H9 (cell line): ENCODE measurements at places on chromosomes 4 and X.
A peak's percentile ranks its signal among the peaks of the same experiment; 100 is the strongest.

- DNase-seq = no peak
- H3K27ac ChIP-seq = no peak overlapping the region
- no peaks in the 10 kb centered on the region for H3K27me3 ChIP-seq
- H3K4me3 ChIP-seq = no peak overlapping the region
Measured at GRCh38 chr4:182569561-182569960, 326.4 kb downstream of the TENM3 start.

DNA sequence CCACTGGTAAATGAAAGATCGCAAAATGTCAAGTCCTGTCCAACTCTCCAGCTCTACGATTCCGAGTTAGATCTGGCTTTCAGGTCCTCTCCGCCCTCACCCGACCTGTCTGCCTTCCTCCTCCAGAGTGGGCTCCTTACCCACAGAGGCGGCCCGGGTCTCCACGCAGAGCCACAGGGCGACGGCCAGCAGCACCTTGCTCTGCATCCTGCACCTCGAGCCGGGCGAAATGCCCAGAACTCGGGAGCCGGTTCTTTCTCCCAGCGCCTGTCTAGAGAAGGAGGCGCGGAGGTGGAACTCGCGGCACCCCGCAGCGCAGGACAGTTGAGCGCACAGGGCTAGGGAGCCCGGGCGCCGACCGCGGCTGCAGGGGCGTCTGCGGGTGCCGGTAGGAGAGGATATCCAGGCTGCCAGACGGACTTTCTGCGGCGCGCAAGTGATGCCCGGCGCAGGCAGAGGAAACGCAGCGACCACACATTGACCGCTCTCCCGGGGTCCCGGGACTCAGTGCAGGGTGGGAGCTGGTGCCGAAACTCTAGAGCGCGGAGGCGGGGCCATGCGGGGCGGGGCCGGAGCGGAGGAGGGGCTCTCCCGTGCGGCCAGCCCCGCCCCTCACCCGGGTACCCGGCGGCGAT, at the start of gene KDR:
Gene KDR, minus strand, starts transcription at position 509 of the 635 bp plus-strand sequence. Its CDS starts 302 bp downstream, at position 207.
- no peaks in the 10 kb centered on the region for H3K27me3 ChIP-seq
- no peaks in the 10 kb centered on the region; the same call in 1 of the 2 replicates for H3K4me1 ChIP-seq
- peak; percentile 85 for DNase-seq
- no peak within 1 kb of the TSS for H3K27ac ChIP-seq
- peak within 1 kb of the TSS; percentile 90 for H3K4me3 ChIP-seq

DNA sequence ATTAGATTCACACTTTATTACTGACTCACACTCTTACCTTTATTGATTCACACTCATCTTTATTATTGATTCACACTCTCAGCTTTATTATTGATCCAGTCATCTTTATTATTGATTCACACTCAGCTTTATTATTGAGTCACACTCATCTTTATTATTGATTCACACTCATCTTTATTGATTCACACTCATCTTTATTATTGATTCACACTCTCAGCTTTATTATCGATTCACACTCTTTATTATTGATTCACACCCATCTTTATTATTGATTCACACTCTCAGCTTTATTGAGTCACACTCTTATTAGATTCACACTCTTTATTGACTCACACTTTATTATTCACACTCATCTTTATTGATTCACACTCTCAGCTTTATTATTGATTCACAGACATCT, 31.3 kb downstream of the HTRA3 start:
- no peak overlapping the region for H3K4me3 ChIP-seq
- DNase-seq = no peak
- no peaks in the 10 kb centered on the region for H3K36me3 ChIP-seq
- H3K4me1 ChIP-seq = no peaks in the 10 kb centered on the region
- no peak overlapping the region for H3K27ac ChIP-seq
- no peaks in the 10 kb centered on the region for H3K27me3 ChIP-seq

GRCh38 chrX:68694435-68695205, 47.2 kb downstream of the STARD8 start:
- no peaks in the 10 kb centered on the region; the same call in 1 of the 2 replicates for H3K27me3 ChIP-seq
- DNase-seq = no peak
- H3K4me1 ChIP-seq = peaks cover 2% of the 10 kb centered on the region; the same call in 1 of the 2 replicates
- peaks cover 2% of the 10 kb centered on the region for H3K36me3 ChIP-seq

GRCh38 chr4:150253965-150254630, 175.9 kb downstream of the DCLK2 start:
- H3K4me3 ChIP-seq = no peak overlapping the region
- no peak for DNase-seq
- no peak overlapping the region for H3K27ac ChIP-seq

DNA sequence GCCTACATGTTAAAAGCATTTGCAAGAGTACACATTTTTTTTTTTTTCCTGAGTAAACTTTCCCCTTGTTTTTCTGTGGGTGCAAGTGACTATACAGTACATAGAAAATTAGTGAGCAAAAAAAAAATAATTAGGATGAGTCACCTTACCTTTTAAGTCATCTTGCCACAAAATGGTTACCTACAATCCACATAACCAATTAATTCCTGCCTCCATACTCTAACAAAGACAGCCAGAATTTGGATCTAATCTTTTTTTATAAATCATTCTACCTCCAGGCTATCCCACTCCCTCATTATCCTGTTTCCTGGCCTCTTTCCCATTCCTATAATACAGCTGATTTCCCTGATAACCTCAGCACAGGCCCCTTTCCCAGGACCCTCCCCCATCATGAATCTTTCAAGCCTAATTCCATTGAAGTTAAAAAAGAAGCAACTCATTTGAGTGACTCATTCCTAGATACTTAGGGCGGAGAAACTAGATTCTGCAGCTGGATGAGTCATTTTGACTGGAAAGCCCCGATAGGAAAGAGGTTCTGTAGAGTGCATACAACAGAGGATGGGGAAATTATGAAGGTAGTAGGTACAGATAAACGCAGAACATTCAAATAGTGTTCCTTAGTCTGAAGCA, 128.2 kb downstream of the C4orf51 start:
- H3K27me3 ChIP-seq = no peaks in the 10 kb centered on the region; the same call in 1 of the 2 replicates
- H3K4me1 ChIP-seq = no peaks in the 10 kb centered on the region; the same call in 1 of the 2 replicates
- peak; percentile 50 for DNase-seq
- H3K36me3 ChIP-seq = peaks cover 58% of the 10 kb centered on the region
- no peak overlapping the region for H3K4me3 ChIP-seq

DNA sequence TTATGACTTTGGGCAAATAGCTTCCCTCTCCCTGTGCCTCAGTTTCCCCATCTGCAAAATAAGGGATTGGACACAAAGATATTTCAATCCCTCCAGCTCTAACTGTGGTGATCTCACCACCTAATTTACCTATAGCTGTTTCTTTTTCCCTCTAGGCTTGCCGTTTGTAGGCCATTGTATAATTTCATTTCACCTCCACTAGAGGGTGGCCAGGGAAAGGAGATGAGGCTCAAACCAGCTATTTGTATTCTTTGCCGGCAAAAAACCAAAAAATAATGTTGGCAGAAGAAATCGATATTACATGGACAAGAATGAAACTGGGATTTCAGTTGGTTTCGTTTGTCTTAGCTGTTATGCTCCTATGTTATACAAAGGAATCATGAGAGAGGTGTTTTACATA, 36.1 kb upstream of the DOCK11 start:
- DNase-seq = no peak
- H3K27me3 ChIP-seq = no peaks in the 10 kb centered on the region
- H3K4me3 ChIP-seq = no peak overlapping the region
- H3K4me1 ChIP-seq = no peaks in the 10 kb centered on the region
- H3K36me3 ChIP-seq = no peaks in the 10 kb centered on the region

- H3K36me3 ChIP-seq = no peaks in the 10 kb centered on the region; the same call in 2 of the 3 replicates
- peaks cover 4% of the 10 kb centered on the region for H3K4me1 ChIP-seq
- no peaks in the 10 kb centered on the region for H3K27me3 ChIP-seq
- no peak overlapping the region for H3K4me3 ChIP-seq
Measured at GRCh38 chr4:88613417-88613875, 21.2 kb downstream of the HERC3 start.

GRCh38 chr4:131063878-131064277, 1967.9 kb downstream of the C4orf33 start:
- H3K4me1 ChIP-seq = no peaks in the 10 kb centered on the region
- no peak overlapping the region for H3K27ac ChIP-seq
- DNase-seq = no peak
- no peak overlapping the region for H3K4me3 ChIP-seq
- peaks cover 33% of the 10 kb centered on the region for H3K36me3 ChIP-seq

DNA sequence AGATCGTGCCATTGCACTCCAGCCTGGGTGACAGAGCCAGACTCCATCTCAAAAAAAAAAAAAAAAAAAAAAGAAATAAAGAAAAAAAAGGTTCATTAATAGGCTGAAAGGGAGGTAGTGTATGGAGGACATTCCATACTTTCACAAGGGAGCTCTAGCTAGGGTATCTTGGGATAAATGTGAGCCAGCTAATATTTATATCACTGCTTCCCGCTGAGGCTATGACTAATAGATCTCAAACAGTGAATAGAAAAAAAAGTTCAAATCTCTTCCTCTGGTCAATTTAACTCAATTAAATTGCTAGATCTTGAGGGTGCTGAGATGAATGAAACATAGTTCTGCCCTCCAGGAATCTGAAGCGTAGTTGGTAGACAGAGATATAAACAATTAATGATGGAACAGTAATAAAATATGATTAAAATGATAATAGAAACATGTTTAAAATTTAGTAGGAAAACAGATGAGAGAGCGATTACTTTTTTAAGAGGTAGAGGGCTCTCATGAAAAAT, 55.7 kb upstream of the SHISA3 start:
- H3K4me1 ChIP-seq = peaks cover 6% of the 10 kb centered on the region; the same call in 1 of the 2 replicates
- H3K4me3 ChIP-seq = no peak overlapping the region
- no peaks in the 10 kb centered on the region for H3K36me3 ChIP-seq
- no peaks in the 10 kb centered on the region for H3K27me3 ChIP-seq
- no peak for DNase-seq

- H3K36me3 ChIP-seq = peaks cover 8% of the 10 kb centered on the region
- no peak for DNase-seq
- H3K4me3 ChIP-seq = no peak overlapping the region
- H3K27ac ChIP-seq = no peak overlapping the region
- no peaks in the 10 kb centered on the region for H3K27me3 ChIP-seq
- peaks cover 13% of the 10 kb centered on the region; the same call in 1 of the 2 replicates for H3K4me1 ChIP-seq
Measured at GRCh38 chrX:9578083-9578779, 113.4 kb downstream of the TBL1X start.

DNA sequence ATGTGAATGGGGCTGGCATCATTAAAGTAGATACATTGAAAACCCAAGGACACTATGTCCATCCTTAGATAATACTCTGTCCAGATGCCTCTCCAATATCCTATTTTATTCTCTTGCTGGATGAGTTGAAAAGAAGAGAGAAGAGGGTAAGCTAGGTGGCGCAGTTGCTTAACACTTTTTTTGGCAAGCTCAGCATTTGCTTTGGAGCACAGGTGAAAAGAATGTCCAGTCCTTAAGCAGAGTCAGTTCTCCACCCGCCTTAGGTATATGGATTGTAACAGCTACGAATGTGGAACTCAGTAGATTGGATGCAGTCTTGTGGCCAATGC, 208.4 kb downstream of the NWD2 start:
- H3K4me1 ChIP-seq = no peaks in the 10 kb centered on the region; the same call in 1 of the 2 replicates
- peak overlapping the region; percentile 62 for H3K4me3 ChIP-seq
- no peaks in the 10 kb centered on the region for H3K36me3 ChIP-seq
- H3K27me3 ChIP-seq = peaks cover 2% of the 10 kb centered on the region; the same call in 1 of the 2 replicates

DNA sequence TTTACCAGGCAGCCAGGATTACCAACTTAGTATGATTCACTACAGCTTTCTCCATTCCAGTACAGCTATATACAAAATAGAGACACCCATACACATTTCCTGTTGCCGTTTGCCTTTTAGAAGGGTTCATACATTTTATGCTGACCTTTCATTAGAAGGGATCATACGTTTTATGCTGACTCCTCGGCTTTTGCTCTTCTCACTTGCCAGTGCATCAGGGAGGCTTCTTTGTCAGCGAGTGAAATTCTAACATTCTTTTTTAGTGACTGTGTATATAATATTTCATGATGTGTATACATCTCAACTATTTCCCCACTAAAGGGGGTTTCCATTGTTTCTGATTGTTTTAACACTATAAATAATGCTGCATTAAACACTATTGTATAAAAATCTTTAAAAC, 552.6 kb downstream of the TRIML1 start:
- no peak overlapping the region for H3K4me3 ChIP-seq
- no peak overlapping the region for H3K27ac ChIP-seq
- H3K4me1 ChIP-seq = no peaks in the 10 kb centered on the region
- no peaks in the 10 kb centered on the region for H3K36me3 ChIP-seq
- H3K27me3 ChIP-seq = no peaks in the 10 kb centered on the region
- no peak for DNase-seq

DNA sequence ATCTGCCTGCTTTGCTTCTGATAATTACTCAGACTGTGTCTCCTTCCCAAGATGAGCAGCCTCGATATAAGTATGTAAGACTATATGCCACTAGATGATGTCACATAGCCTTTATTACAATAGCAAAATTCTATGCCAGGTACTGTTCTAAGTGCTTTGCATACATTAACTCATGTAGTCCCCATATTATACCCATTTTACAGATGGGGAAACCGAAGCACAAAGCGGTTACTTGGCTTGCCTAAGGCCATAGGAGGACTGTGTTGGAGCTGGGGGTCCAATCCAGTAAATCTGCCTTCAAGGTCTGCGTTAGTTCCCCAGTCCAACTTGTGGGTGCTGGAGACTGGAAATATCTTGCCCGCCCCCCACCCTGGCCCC, 826 bp upstream of the SCML1 start:
- no peaks in the 10 kb centered on the region for H3K27me3 ChIP-seq
- no peak overlapping the region for H3K27ac ChIP-seq
- no peaks in the 10 kb centered on the region for H3K4me1 ChIP-seq
- no peak for DNase-seq
- H3K36me3 ChIP-seq = peaks cover 7% of the 10 kb centered on the region; the same call in 1 of the 2 replicates

DNA sequence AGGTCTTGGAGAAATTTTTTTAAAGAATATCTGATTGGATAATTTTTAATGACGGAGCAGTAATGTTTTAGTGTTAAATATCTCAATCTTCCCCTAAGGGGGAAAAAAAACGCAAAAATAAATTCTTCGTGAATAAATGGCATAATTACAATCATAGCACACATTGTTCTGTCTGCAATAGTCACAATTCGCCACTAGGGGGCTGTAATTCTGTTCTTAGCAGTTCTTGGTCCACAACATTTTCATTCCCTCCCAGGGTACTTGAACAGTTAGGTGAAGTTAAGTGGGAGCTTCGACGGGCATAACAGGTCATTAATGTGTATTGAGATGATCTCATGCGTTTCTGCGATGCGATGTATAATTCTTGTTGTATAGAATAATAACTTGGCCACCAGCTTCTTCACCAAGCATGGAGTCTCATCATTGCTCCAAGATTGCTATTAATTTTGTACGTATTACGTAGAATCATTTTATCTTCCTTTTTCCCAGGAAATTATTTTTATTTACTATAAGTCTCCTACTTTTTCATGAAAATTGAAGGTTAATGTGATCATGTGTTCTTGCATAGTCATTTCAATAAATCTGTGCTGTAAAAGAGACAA, 27.2 kb downstream of the HTR2C start:
- peaks cover 19% of the 10 kb centered on the region for H3K36me3 ChIP-seq
- no peak for DNase-seq
